ENCODE measurements at places on chromosomes 4 and X.

DNA sequence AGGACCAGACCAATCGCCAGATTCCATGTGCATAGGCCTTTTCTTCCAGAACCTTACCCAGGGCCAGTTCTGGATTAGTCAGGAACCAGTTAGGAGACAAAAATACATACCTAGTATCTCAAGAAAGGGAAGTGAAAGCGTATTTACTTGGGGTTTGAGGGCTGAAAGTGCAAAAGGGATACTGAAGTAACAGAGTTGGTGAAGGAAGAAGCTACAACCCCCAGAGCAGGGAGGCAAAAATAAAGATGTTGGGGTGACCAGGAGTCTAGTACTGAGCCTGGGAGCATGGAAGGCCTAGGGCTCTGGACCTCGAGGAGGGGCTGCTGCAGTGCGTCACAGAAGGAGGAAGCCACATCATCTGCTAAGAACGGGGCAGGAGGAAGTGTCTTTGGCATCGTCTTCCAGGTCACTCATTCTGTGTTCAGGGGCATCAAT, 38.3 kb downstream of the TKTL1 start:
- no peak for DNase-seq

DNA sequence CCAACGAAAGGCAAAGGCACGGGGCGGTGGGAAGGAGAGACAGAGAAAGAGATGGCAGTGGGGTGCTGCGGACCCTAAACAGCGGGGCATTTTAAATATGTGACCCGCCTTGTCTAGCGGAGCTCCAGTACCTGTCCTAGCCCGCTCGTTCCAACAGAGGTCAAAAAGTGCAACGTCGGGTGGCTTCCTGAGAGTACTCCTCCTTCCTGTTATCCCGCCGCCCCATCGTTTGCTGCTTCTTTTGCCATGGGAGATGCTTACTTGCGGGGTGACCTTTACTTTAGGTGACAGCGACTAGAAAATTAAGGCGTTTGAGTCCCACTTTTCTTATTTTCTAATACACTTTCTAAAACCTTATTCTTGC, 735 bp downstream of the NRK start:
- DNase-seq: no peak

GRCh38 chrX:121733514-121733913, 686.1 kb downstream of the GLUD2 start:
- no peak for DNase-seq

DNA sequence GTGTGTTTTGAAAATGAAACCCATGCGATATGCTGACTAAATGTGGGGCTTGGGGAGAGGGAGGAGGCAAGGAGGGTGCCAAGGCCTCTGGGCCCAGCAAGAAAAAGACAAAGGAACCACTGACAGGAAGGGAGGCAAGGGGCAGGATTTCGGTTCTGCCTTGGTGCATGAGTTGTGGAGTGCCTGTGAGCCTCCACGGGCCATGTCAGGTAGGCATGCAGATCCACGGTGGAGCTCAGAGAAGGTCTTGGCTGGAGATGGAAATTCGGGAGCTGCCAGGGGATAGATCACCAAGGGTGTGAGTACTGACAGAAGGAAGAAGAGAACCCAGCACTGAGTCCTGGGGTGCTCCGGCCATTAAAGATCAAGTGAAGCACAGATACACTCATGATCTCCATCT, 4.1 kb downstream of the EVC2 start:
- DNase-seq: no peak

- DNase-seq: no peak
Observed at GRCh38 chr4:89820010-89820409, 17.0 kb downstream of the SNCA start.

GRCh38 chr4:152206646-152207377, 329.1 kb downstream of the FBXW7 start:
- no peak for DNase-seq

- no peak for DNase-seq
Observed at GRCh38 chr4:76783836-76784235, 114.1 kb downstream of the SOWAHB start.

DNA sequence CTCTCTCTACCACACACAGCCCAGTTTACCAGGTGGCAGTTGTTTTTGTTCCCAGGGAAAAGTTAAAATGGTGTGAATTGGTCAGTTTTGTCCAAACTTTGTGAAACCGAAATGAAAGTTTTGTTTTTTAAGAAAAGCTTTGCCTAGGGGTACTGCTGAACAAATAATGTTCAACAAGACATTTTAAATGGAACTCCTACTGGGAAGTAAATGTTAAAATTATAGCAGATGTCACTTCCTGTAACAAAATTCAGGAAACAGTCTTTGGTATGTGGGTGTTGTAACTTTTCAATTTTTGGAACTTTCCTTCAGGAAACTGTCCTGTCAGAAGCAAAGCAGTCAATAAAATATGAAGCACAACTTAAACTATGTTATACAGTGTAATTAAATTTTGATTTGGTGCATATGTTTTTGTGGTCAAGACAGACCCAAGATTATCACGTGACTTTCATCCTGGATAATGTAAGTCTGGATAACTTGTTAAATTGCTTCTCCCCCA, 79.5 kb downstream of the AFF1 start:
- no peak for DNase-seq

DNA sequence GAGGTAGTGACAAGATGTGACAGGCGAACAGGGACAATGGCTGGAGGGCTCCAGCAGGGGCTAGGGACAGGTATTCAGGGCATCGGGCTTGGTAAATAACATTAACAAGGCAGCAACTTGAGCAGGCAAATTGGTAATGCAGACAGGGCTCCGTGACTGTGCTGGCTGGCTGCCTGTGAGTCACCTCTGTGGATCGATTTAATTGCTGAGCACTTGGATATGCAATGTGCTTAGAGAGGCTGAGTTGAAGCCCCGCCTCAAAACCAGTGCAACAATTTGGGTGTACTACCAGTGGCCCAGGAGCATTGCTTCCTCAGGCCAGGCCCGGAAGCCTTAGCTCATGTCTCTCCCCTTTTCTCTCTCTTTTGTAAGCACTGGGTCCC, 19.5 kb downstream of the CNGA2 start:
- no peak for DNase-seq

- DNase-seq: no peak
Observed at GRCh38 chr4:124907881-124908280, 195.3 kb upstream of the ANKRD50 start.

- no peak for DNase-seq
Observed at GRCh38 chr4:74997948-74998729, 65.2 kb downstream of the PARM1 start.
